Hepatocyte (in vitro differentiated cells): ENCODE measurements at places on chromosomes 5 and 9. TPM values are rescaled to one million over a fixed set of nuclear protein-coding genes. Genes with fewer than 3 reads are reported as not detected.

The SUSD1 gene
- total RNA-seq = 30.5 and 41.4 TPM in 2 replicates

The FOXD4L5 gene
- total RNA-seq = 0.04 TPM in 1 of 2 replicates, not detected in the other

GRCh38 chr5:163509291-163509951, 4.0 kb downstream of the MAT2B start:
- H3K27me3 ChIP-seq = no peaks in the 10 kb centered on the region
- peak overlapping the region; percentile 16 for H3K4me3 ChIP-seq
- peak overlapping the region; percentile 48 for H3K27ac ChIP-seq
- peak; percentile 44 for DNase-seq
- peaks cover 21% of the 10 kb centered on the region for H3K4me1 ChIP-seq

GRCh38 chr5:18483451-18483850, 849.2 kb downstream of the TAF11L14 start:
- no peak overlapping the region for H3K27ac ChIP-seq
- no peaks in the 10 kb centered on the region for H3K27me3 ChIP-seq
- no peaks in the 10 kb centered on the region for H3K36me3 ChIP-seq
- no peak for DNase-seq
- H3K4me3 ChIP-seq = no peak overlapping the region

DNA sequence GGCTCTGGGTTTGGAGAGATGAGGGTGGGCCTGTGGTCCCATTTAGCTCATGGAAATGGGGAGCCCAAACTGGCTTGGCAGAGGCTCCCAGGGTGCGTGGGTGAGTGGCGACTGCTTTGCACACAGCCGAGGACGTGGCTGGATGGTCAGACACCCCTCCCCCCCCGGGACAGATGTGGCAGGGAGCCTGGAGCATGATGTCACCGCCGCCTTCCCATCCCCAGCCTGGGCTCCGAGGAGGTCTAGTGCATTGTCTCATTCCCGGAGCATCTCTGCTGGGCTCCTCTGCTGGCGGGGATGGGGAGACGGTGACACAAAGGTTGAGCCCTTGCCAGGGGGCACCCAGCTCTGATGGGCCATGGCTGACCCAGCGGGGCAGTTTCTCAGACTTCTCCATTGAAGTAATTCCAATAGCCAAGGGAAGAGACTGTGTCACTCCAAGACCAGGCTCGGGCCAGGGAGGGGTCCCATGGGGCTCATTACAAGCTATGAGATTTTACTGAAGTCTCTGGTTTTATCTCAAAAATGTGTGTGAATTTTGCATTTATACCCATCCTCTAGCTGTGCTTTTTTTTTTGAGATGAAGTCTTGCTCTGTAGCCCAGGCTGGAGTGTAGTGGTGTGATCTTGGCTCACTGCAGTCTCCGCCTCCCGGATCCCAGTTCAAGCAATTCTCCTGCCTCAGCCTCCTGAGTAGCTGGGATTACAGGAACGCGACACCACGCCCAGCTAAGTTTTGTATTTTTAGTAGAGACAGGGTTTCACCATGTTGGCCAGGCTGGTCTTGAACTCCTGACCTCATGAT, 36.1 kb downstream of the HMCN2 start:
- no peak overlapping the region for H3K4me3 ChIP-seq
- H3K27me3 ChIP-seq = no peaks in the 10 kb centered on the region
- DNase-seq = no peak
- no peaks in the 10 kb centered on the region for H3K4me1 ChIP-seq
- H3K27ac ChIP-seq = no peak overlapping the region
- no peaks in the 10 kb centered on the region for H3K36me3 ChIP-seq

DNA sequence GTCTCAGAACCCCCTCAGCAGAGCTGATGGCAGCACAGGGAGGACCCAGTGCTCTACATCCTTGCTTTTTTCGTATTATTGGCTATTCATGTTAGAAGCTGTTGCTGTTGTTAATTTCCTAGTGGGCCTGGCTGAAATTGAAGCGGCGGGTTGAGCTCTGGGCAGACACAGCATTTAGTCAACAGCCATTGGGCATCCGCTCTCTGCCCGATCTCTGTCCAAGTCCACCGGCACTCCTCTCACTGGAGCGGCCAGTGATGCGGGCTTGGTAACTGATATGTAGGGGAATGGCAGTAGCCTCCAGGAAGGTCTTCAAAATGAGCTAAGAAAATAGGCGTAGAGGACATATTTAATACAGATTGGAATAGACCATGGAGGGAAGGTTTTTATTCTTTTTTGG, 1.3 kb upstream of the GARNL3 start:
- H3K4me1 ChIP-seq = peaks cover 4% of the 10 kb centered on the region
- H3K4me3 ChIP-seq = no peak overlapping the region
- no peaks in the 10 kb centered on the region for H3K36me3 ChIP-seq
- no peaks in the 10 kb centered on the region for H3K27me3 ChIP-seq
- no peak overlapping the region for H3K27ac ChIP-seq
- no peak for DNase-seq

The TSLP gene
- 0.07 and 0.08 TPM in 2 replicates for total RNA-seq

The PCDH12 gene
- 1.1 and 4.5 TPM in 2 replicates for total RNA-seq

The ADAMTSL2 gene
- 2.2 and 2.7 TPM in 2 replicates for total RNA-seq

DNA sequence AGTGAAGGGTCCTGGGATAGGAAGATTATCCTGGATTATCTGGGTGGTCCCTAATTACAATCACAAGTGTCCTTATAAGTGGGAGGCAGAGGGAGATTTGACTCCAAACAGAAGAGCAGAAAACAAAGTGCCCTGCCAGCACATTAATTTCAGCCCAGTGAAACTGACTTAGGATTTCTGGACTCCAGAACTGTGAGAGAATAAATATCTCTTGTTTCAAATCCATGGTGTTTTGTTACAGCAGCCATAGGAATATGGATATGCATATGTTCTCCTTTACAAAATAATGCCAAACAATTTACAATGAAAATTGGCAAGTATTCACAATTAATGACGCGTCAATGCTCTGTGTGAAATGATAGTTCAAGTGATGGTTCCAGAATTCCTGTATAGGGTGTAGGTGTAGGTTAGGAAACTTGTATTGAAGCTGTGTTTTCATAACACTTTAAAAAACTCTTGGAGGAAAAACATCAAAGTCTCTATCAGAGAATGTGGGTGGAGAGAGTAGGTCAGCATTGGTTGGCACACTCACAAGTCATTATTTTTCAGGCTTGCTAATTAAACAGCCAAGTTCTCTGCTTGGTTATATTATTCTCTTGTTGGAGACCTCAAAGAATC, 19.9 kb upstream of the PLPP1 start:
- no peak for DNase-seq
- no peaks in the 10 kb centered on the region for H3K4me1 ChIP-seq
- H3K27me3 ChIP-seq = no peaks in the 10 kb centered on the region
- H3K4me3 ChIP-seq = no peak overlapping the region
- no peaks in the 10 kb centered on the region for H3K36me3 ChIP-seq

- no peaks in the 10 kb centered on the region for H3K4me1 ChIP-seq
- DNase-seq = peak; percentile 59
- H3K4me3 ChIP-seq = no peak overlapping the region
- H3K27me3 ChIP-seq = no peaks in the 10 kb centered on the region
These were observed 7.9 kb upstream of the CER1 start for GRCh38 chr9:14730461-14730898.

- no peaks in the 10 kb centered on the region for H3K36me3 ChIP-seq
- H3K27ac ChIP-seq = peak overlapping the region; percentile 59
- peak; percentile 44 for DNase-seq
- H3K4me1 ChIP-seq = no peaks in the 10 kb centered on the region
- no peak overlapping the region for H3K4me3 ChIP-seq
- H3K27me3 ChIP-seq = no peaks in the 10 kb centered on the region
These were observed 303.3 kb downstream of the DOCK8 start for GRCh38 chr9:517993-518392.

GRCh38 chr5:76742583-76742982, 26.7 kb downstream of the F2R start:
- no peaks in the 10 kb centered on the region for H3K27me3 ChIP-seq
- no peaks in the 10 kb centered on the region for H3K36me3 ChIP-seq
- H3K4me3 ChIP-seq = no peak overlapping the region
- no peaks in the 10 kb centered on the region for H3K4me1 ChIP-seq
- peak overlapping the region; percentile 23 for H3K27ac ChIP-seq

GRCh38 chr9:88716596-88717290, 181.8 kb downstream of the NXNL2 start:
- H3K27me3 ChIP-seq = no peaks in the 10 kb centered on the region
- no peak overlapping the region for H3K27ac ChIP-seq
- no peaks in the 10 kb centered on the region for H3K36me3 ChIP-seq
- no peak overlapping the region for H3K4me3 ChIP-seq
- DNase-seq = no peak

The SOX30 gene
- total RNA-seq = not detected in 2 replicates

The OCLN gene
- 119 and 140 TPM in 2 replicates for total RNA-seq

- peak; percentile 51 for DNase-seq
- H3K27me3 ChIP-seq = no peaks in the 10 kb centered on the region
- H3K4me1 ChIP-seq = peaks cover 27% of the 10 kb centered on the region
- H3K36me3 ChIP-seq = no peaks in the 10 kb centered on the region
These were observed 236.0 kb downstream of the CD180 start for GRCh38 chr5:66960369-66961137.

DNA sequence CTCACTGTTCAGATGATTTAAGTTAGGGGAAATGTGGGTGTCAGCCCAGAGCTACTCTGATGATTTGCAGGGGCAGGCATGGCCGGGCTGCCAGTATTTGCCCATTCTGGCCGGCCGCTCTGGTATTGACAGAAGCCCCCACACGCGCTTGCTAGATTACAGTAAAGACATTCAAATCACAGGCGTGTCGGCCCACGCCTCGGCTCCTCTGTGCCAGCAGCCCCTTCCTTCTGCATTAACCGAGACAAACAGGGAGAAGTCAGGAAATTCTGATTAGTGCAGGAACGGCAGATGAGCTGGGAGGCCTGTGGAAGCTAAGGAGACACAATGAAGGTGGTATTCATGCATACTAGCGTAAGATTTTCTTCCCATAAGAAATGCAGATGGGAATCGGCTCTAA, 113.3 kb downstream of the CRB2 start:
- H3K27me3 ChIP-seq = no peaks in the 10 kb centered on the region
- no peaks in the 10 kb centered on the region for H3K36me3 ChIP-seq
- no peak overlapping the region for H3K4me3 ChIP-seq
- no peak overlapping the region for H3K27ac ChIP-seq
- no peak for DNase-seq
- H3K4me1 ChIP-seq = peaks cover 4% of the 10 kb centered on the region

- H3K27me3 ChIP-seq = no peaks in the 10 kb centered on the region
- DNase-seq = no peak
- H3K4me3 ChIP-seq = no peak overlapping the region
- peaks cover 14% of the 10 kb centered on the region for H3K4me1 ChIP-seq
- no peak overlapping the region for H3K27ac ChIP-seq
- H3K36me3 ChIP-seq = no peaks in the 10 kb centered on the region
These were observed 39.2 kb downstream of the TLE4 start for GRCh38 chr9:79610791-79611614.

The C1QTNF3 gene
- 4.3 and 7.4 TPM in 2 replicates for total RNA-seq

The ZDHHC11B gene
- total RNA-seq = 0.16 and 0.83 TPM in 2 replicates

DNA sequence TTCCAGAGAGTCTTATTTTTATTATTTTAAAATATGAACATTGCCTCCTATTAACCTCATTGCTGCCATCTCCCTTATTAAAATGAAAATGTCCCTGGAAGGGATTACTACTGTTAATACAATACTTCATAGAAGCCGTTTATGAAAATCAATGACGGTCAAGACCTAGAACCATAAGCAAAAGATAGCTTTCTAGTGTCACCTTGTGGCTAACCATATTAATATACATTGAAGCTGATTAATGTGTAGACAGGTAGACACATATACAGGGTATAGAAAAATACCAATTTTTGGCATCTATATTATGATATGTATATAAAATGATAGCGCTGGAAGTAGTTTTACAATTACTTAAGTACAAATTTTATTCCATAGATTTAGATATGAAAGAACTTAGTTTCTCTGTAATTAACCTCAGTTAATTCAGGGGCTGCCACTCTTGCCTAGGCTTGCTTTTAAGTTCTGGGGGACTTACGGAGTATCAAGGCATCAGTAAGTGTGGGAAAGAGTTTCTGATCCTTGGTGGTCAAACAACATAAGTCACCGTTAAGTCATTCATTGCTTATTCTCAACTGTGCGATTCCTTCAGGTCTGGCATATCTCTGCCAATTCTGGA, 2.5 kb upstream of the YTHDC2 start:
- no peak overlapping the region for H3K27ac ChIP-seq
- H3K27me3 ChIP-seq = no peaks in the 10 kb centered on the region
- peaks cover 12% of the 10 kb centered on the region for H3K4me1 ChIP-seq
- DNase-seq = peak; percentile 40
- H3K4me3 ChIP-seq = no peak overlapping the region

GRCh38 chr5:122464191-122464590, 152.2 kb downstream of the SNCAIP start:
- no peaks in the 10 kb centered on the region for H3K36me3 ChIP-seq
- H3K27ac ChIP-seq = no peak overlapping the region
- no peak overlapping the region for H3K4me3 ChIP-seq
- H3K4me1 ChIP-seq = no peaks in the 10 kb centered on the region
- no peaks in the 10 kb centered on the region for H3K27me3 ChIP-seq

GRCh38 chr5:41199660-41200059, 13.7 kb downstream of the C6 start:
- H3K27ac ChIP-seq = no peak overlapping the region
- H3K36me3 ChIP-seq = no peaks in the 10 kb centered on the region
- no peaks in the 10 kb centered on the region for H3K27me3 ChIP-seq
- no peaks in the 10 kb centered on the region for H3K4me1 ChIP-seq
- H3K4me3 ChIP-seq = no peak overlapping the region
